Urinary bladder (tissue), 4 donors: ENCODE measurements at places on chromosomes 12 and 14.

DNA sequence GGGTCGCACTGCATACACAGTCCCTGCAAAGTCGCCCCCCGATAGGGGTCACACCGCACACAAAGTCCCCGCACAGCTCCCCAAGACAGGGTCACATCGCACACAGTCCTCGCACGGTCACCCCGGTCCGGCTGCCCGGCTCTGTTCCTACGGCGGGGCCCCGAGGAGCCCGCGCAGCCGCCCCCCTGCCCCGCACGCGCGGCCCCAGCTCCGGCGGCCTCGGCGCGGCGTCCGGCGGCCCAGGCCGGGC, 300 bp downstream of the SSH1 start:
- no peak for DNase-seq

DNA sequence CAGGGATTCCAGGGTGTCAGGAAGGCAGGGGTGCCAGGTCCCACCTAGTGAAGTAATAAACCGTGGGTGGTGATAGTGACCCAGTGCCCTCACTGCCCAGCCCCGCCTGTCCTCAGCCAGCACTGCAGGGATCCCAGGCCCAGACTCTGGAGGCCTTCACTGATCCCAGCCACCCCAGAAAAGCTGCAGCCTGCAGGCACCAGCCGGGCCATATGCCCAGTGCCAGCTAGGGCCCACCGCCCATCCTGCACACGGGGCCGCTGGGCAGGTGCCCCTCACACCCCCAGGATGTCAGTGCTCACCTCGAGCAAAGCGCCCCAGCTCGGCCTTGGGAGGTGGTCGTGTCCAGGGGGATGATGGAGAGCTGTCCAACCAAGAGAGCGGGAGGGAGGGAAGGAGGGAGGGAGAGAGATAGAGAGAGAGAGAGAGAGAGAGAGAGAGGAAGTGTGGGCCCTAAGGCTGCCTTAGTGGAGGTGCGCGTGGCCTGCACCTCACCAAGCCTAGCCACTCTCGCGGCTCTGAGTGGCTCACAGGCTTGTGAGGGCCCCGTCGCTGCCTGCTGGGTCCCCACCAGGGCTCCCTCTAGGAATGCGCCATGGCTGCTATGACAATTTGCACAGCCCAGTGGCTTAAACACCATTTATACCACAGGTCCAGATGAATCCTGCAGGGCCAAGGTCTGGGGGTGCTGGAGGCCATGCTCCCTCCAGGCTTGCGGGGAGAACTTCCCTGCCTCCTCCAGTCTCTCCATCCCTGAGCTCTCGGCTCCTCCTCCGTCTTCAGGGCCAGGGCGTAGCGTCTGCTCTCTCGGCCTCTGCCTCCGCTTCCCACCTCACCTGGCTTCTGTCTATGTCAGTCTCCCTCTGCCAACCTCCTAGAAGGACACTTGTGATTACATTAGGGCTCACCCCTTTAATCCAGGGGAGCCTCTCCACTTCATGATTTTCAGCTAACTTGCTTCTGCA, 401.0 kb downstream of the TMEM121 start:
- DNase-seq = no peak

DNA sequence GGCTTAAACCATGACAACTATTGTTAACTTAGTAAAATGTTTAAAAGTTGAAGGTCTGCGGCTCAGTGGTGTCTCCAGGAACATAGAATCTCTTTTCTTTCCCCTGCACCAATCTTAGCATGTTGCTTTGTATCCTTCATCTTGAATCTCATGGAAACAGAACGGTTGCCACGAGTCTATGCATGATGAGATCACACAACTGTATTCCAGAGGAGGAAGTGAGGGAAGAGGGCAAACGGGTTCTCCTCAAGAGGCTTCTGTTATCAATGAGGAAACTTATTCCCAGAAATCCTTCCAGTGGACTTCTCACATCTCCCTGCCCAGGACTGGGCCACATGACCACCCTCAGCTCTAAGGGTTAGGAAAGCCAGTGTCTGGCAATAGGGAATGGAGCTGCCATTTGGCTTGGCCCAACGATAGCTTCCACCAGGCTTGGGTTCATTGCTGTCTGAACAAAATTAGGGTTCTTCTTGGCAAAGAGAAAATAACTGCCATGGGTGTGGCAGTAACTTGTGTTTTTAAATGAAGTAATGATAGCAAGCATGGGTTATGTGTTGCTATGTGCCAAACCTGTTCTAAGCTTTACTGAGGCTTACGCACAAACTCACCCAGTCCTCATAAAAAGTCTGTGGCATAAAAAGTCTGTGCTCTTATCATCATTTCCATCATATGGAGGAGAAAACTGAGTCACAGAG, 17.4 kb downstream of the PLXNC1 start:
- no peak for DNase-seq

GRCh38 chr14:45133683-45134050, 614 bp downstream of the FKBP3 start:
- DNase-seq = no peak

GRCh38 chr12:123115409-123116121, 35.3 kb downstream of the PITPNM2 start:
- peak; percentile 62 for DNase-seq
